ENCODE measurements at places on chromosomes 4 and X.

GRCh38 chr4:72314869-72315268 is 254.2 kb downstream of the ADAMTS3 start:
- DNase-seq: no peak

DNA sequence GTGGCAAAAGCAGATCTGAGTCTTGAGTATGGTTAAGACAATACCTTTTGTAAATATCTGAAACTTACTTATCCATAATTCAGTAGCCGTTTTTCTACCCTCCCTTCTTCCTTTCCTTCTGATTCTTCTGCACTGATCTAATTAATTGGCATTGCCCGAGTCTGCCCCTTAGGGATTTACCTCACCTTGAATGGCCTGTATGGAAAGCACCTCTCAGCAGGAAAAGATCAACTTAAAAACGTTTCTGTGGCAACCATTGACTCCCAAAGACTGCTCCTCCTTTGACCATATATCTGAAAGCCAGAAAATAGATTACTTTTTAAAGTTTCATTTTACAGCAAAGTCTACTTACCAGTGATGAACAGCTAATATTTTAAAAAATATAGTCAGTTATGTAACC is 496.5 kb upstream of the LCORL start:
- DNase-seq: no peak

GRCh38 chr4:120319046-120319767 is 252.6 kb upstream of the MAD2L1 start:
- no peak for DNase-seq

GRCh38 chrX:20215565-20215964 is 51.1 kb downstream of the RPS6KA3 start:
- DNase-seq: no peak

All from stimulated activated CD4-positive, alpha-beta T cell treated with anti-CD3 and anti-CD28 coated beads, Interleukin-1b, Interleukin-23, amount 100 ng/mL, for 48 hours (primary cell).